Stimulated activated CD4-positive, alpha-beta T cell treated with anti-CD3 and anti-CD28 coated beads, Interleukin-1b, Interleukin-23, amount 100 ng/mL, for 1 hour (primary cell): ENCODE measurements at places on chromosomes 1 and 21.

GRCh38 chr1:164688791-164689190 is 129.8 kb downstream of the PBX1 start:
- DNase-seq, result no peak

DNA sequence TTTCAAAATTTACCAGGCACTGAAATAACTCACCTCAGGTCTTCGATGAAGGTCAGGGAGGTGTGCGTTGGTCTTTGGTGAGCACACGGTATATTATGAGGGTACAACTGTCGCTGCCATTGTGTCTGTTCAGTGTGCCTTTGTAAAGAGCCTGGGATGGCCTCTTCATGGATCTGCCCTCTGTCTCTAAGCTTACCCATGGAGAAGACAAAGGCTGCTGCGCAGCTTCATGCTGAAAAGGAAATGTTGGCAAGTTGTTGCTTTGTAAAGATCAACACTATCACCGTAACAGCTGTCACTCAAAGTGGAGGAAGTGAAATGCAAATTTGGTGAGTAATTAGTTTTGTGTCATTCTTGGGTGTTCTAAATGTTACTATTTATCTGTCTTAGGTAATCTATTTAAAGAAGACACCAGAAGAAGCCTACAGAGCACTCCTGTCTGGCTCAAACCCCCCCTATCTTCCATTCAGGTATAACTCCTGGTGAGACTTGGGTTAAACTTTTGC is 71.6 kb downstream of the CDC14A start:
- DNase-seq, result no peak

- no peak for DNase-seq
These were observed 65.1 kb upstream of the TTC34 start for GRCh38 chr1:2866422-2867086.

DNA sequence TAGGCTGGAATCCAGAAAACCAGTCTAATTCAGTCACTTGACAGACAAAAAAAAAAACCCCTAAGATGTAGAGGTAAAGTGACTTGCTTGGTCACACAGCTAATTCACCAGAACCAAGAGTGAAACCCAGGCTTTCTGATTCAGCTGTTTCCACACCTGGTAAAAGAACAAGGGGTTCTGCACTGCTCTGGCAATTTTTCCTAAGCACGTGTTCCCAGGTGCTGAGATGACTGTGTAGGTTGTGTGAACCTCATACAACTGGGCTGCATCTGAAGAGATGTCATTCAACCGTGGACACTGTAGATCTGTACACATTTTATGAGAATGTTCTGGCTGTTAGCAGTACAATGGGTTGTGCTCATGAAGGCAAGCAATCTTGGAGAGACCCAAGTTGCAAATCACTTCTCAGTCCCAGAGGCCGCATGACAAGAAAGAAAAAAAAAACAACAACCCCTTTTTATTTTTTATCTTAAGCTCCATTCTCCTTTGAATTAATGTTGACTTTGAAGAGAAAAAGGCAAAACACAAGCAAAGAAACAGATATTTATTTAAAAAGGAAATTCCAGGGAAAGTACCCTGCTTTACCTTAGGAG is 95.4 kb downstream of the INTS7 start:
- no peak for DNase-seq
